ENCODE measurements at places on chromosomes 12 and 14.

DNA sequence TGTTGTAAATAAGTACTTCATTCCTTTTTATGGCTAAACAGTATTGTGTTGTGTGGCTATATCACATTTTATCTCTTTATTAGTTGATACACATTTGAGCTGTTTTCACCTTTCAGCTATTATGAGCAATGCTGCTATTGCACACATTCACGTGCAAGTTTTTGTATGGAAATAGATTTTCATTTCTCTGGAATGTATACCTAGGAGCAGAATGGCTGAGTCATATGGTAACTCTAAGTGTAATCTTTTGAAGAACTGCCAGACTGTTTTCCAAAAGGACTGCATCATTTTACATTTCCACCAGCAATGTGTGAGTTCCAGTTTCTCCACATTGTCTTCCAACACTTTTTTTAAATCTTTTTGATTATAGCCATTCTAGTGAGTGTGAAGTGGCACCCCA lies 134.0 kb downstream of the SRGAP1 start:
- no peak for DNase-seq

DNA sequence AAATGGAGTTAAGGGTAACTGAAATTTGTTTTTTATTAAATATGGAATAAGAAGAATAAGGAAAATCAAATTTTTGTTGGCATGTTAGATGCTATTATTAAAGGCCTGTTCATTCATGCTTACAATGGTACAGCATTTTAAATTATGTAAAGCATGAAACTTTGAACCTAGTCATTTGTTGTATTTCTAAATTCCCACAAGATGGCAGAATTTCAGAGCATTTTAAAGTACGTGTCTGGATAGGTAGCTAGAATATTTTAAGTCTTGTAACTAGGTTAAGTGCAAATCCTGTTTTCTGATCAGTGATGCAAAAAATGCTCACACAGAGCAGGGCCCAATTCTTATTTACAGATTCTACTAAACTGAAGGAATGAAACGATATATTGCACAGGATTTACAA lies 585.6 kb upstream of the MIS18BP1 start:
- DNase-seq, result no peak

DNA sequence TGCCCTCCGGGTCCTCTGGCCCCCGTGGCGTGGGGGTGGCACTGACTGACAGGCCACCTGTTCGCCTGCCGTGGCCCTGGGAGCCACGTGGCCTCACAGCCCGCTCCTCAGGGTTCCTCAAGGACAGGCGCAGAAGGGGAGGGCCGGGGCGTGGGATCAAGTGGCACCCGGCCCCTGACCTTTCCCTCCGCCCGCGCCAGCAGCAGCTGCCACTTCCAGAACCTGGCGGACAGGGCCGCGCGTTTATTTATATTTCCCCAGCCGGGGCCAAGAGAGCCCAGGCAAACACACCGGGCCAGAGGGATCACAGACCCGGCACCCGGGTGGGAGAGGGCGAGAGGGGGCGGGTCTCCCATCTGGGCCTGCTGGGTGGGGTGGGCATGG lies 92.6 kb downstream of the RFLNA start:
- DNase-seq, result no peak

DNA sequence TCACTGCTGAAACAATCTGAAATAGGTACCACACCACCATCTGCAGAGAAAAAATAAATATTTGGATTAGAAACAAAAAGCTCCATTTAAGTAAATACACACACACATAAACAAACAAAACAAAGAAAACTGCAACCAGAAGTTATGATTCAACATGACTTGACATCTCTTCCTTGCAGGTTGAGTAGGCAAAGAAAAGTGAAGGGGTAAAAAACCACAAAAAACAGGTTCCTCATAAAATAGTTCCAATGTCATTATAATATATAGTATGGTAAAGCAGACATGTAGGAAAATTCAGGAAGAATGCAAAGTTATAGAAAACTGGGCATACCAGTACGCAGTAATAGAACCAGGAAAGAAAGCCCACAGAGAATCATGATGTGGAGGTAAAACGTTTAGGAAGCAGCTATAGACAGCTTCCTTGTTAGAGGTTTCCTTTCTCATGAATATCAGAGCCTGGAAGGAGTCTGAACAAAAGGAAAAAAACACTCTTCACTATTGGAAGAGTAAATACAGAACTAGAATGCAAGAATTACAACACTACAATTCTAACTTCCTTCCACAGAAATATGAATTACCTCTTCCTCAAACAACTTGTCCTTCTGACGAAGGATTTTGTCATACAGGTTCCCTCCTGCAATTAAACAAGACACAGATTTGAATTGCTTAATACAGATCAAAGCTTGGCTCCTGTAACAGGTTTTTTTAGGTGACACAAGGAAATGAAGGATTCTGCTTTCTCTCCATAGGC lies 6.1 kb downstream of the NEK9 start:
- no peak for DNase-seq

DNA sequence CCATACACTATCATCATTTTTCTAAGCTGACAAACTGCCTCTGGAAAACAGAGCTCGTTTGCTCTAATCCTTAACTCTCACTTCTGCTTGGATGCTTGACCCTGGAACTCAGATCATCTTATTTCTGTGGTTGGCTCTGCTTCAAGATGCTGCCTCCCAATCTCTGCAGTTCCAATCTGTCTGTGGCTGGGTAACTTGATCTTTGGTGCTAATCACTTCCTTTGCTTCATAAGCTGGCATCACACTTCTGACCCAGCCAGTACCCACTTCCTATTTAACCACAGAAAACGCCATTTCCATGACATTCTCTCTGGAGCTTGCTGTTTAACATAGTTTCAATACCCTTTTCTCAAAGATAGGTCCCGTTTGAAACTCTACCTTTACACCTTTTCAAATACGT lies 254.2 kb downstream of the ACSS3 start:
- no peak for DNase-seq

DNA sequence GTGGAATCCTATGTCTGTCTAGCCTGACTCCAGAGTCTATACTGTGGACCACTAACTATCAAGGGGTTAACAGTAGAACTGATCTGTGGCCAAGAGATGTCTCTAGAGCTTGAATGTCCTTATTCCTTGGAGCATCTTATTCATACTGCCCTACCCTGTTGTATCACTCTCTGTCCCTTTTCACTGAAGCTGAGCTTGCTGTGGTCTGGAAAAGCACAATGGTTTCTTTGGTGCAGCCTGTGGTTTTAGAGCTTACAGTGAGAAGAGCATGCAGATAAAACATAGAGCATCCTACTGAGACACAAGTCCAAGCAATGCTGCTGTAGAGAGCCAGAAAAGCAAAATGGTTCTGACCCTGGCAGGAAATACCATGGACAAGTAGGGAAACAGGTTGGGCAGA lies 367.0 kb upstream of the ATP2B1 start:
- DNase-seq, result no peak

- no peak for DNase-seq
Measured at GRCh38 chr14:51873221-51873893, 12.9 kb downstream of the GNG2 start.

DNA sequence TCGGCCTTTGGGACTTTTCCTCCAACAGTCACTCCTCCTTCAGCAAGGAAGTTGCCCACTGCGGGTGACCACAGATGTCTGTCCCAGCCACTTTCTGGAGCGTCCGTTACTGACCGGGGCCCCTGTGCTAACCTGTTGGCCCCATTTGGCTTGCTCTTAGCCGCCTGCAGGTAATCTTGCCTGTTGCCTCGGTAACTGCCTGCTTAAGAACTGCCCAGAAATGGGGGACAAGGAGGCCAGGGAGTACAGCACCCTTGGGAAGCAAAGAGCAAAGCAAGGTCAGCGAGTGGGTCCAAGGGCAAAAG lies 338.8 kb upstream of the SFSWAP start:
- DNase-seq, result no peak

- DNase-seq, result no peak
Measured at GRCh38 chr12:103012884-103013283, 55.4 kb downstream of the ASCL1 start.

DNA sequence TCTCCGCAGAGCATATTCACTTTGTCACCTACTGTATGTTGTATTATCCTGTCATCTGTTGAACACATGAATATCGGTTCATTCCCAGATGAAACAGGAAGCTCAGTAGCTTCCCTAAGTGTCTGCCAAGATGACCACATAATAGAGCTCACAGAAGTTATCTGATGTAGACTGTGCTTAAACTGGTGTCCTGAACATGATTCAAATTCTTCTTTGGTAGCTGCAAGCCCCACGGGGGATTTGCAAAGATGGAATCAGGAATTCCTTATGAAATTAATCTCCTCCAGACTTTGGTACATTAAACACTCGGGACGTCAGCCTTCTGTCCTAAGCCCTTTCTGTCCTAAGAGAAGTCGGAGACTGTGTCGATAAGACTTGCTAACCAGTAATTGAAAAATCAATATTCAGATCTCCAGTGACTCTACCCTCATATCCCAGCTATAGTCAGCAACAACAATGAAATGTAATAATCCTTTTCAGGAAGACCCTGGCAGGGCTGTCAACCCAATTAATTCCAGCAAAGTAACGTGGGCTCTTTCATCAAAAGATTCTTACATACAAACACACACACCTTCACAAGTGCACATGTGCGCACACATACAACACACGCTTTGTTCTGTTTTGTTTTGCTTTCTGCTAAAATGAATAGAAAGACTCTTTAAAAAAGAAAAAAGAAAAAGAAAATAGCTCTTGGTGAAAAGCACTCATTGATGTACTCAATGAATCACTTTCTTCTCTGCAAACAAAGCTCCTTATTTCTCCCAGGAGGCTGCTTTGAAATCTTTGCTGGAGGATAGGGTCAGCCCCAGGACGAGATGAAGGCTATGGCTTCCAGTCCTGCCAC lies 127.2 kb downstream of the RIMBP2 start:
- DNase-seq, result no peak

GRCh38 chr12:19916974-19917373 lies 451.4 kb upstream of the PDE3A start:
- DNase-seq, result no peak

GRCh38 chr14:36019126-36019525 lies 157.4 kb downstream of the PTCSC3 start:
- DNase-seq, result no peak

DNA sequence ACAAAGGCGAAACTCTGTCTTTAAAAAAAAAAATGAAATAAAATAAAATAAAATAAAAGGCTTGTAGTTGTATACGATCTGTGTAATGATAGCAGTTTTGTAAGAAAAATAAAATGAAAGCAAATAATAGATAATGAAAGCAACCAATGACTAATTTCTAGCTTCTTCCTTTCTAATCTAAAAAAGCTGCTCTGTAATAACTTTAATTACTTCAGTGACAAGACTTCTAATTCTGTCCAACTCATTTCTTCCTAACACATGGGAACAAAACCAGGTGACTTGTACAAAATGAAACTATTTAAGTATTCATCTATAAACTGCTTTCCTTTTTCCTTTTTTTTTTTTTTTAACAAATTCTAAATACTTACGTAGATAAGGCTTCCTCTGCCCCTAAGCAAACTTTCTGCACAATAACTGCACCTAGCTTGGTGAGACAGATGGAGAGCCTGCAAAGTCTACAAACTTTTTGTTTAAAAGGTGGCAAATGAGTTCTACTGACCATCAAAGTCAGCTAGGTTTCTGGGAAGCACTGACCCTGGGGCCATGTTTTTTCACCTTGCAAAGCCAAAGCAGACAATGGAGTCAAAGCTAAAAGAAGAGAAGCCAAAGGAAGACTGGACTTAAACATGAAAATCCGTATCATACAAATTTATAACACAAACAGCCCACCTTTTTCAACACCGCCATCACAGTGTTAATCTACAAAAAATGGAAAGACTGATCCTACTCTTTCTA lies 28.2 kb downstream of the DENND5B start:
- DNase-seq, result no peak

- DNase-seq, result no peak
Measured at GRCh38 chr12:113240395-113240794, 19.1 kb downstream of the TPCN1 start.

DNA sequence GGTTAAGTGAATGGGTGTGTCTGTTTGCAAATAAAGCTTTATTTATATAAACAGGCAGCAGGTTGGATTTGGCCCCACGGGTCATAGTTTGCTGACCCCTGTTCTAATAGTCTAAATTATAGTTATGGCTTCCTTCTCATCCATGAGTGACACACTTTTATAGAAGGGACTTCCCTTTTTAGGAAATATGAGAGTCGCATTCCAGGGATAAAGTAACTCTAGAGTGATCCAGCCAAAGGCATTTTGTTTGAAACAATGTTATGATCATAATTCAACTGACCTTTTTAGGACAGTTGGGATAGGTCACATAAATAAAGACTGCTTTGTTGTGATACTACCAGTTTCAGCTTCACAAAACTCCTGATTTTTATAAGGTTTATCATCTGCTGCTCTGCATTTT lies 87.9 kb downstream of the ALX1 start:
- DNase-seq, result no peak

DNA sequence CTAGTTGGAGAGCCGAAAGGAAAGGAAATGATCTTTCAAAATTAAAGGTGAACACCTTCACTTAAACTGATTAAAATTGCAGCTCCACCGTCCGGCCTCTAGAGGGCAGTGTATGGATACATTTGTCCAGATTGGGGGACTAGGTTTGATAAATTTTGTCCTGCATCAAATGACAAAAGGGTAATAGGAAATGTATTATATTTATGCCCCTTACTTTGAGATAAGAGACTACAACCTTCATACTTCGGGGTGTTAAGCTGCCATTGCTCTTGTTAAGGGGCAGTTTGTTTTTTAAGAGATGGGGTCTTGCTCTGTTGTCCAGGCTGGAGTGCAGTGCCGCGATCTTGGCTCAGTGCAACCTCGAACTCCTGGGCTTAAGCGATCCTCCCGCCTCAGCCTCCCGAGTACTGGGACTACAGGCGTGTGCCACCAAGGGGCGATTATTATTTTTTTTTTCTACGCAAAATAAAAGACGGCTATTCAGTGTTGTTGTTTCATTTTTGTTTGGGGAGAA lies 818 bp upstream of the SUOX start:
- DNase-seq, result no peak

GRCh38 chr12:29039013-29039412 lies 110.1 kb upstream of the FAR2 start:
- DNase-seq, result peak; percentile 8

- no peak for DNase-seq
Measured at GRCh38 chr12:18861287-18861858, 123.5 kb downstream of the CAPZA3 start.

GRCh38 chr12:42904683-42905418 lies 315.3 kb upstream of the PRICKLE1 start:
- DNase-seq, result no peak
